Naive thymus-derived CD4-positive, alpha-beta T cell (primary cell): ENCODE measurements at places on chromosomes 11 and 22. TPM values are rescaled to one million over a fixed set of nuclear protein-coding genes. Genes with fewer than 3 reads are reported as not detected.

GRCh38 chr22:41003066-41003465 is 51.9 kb downstream of the RBX1 start:
- no peak for DNase-seq

DNA sequence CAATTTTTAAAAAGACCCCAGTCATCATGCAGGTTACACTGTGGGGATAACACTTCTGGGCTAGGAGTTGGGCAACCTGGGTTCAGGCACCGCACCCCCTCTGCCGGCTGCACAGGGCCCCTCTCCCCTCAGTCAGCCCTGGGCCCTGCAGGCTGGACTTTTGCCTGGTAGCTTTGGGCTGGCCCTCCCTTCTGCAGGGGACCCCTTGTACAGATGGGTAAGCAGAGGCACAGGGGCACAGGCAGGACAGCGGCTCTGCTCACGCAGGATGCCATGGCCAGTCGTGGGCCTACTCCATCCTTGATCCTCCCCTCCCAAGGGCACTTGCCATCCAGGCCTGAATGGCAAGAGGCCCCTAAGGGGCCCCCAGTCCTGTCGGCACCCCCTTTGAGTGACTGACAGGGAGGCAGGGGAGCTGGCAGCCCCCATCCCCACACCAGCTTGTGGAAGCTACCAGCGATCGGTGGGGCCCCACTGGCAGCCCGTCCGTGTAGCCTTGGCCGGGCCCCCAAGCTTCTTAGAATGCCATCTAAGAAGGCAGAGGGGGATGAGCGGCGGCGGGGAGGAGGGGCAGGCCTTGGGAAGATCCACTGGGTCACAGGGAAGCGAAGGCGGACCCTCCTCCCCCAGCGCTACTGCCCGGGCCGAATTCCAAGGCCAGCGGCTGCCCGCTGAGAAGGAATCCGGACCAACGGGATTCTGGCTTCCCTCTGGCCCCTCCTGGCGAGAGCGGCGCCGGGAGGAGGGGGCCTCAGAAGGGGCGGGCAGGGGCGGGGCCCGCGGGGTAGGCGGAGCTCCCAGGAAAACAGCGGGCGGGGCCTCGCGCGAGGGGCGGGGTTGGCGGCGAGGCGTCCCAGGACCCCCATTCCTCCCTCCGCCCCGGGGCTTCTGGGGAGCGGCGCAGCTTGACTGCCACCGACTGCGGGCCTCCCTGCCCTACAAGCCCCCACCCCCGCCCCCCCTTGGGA is 6.8 kb upstream of the CHKA start:
- no peak for DNase-seq

GRCh38 chr11:108242422-108242821 is 19.6 kb downstream of the ATM start:
- no peak for DNase-seq

GRCh38 chr11:130209954-130210854 is 50.6 kb downstream of the ST14 start:
- DNase-seq = no peak

- no peak for DNase-seq
These were observed 10.4 kb upstream of the CELSR1 start for GRCh38 chr22:46547883-46548244.

DNA sequence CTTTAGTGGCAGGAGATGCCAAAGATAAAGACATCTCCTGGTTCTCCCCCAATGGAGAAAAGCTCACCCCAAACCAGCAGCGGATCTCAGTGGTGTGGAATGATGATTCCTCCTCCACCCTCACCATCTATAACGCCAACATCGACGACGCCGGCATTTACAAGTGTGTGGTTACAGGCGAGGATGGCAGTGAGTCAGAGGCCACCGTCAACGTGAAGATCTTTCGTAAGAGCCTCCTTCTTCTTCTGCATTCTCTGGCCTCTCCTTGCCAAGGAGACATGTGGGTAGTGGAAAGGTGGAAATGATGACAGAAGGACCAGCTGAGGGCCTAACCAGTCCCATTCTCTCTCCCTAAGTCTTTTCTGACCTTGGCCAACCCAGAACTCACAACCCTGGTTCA is 110.1 kb upstream of the TTC12 start:
- DNase-seq = no peak

DNA sequence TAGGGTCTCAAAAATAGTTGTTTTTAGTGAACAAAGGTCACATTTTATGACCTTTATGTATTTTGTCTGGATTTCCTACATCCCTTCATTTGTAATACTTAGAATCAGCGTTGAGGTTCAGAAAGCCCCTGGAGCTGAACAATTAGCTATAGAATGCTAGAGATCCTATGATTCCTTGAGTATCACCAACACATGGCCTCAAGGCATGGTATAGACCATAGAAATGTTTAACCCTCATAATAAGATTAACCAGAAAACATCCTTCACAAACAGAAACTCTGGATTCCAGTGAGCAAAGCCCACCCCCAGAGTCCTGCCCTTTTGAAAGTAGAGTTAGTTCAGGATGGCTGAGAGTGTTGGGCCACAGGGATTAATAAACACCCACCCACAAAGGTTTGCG is 77.3 kb downstream of the CYB5R2 start:
- DNase-seq = no peak

GRCh38 chr22:26267856-26268255 is 98.6 kb downstream of the SEZ6L start:
- DNase-seq = no peak

GRCh38 chr22:43835736-43836135 is 23.6 kb upstream of the EFCAB6 start:
- no peak for DNase-seq

DNA sequence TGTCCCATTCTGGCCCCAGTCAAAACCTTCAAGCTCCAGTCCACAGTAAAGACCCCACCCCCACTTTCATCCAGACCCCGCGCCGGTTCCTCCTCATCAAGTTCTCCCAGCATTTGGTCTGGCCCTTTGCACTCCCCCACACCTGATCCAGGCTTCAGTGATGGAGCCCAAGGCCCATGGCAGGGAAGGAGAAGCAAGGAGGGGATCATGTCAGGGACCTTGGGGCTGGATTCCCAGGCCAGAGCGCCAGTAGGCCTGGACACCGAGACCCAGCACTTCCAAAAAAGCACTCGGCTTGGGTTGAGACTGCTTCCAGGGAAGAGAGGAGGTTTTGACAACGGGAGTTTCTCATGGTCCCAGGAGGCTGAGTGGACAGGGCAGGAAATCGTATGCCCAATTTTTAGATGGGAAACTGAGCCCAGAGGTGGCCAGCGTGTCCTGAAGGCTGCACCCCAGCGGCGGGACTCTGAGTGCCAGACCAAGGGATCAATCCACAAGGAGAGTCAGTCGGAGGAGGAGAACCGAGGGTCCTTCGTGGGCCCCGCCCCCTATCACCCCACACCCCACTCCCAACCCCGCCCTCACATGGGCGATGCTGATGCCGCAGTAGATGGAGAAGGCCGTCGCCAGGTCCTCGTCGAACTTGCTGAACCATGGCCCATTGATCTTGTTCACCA is 90.5 kb downstream of the PDE2A start:
- no peak for DNase-seq

DNA sequence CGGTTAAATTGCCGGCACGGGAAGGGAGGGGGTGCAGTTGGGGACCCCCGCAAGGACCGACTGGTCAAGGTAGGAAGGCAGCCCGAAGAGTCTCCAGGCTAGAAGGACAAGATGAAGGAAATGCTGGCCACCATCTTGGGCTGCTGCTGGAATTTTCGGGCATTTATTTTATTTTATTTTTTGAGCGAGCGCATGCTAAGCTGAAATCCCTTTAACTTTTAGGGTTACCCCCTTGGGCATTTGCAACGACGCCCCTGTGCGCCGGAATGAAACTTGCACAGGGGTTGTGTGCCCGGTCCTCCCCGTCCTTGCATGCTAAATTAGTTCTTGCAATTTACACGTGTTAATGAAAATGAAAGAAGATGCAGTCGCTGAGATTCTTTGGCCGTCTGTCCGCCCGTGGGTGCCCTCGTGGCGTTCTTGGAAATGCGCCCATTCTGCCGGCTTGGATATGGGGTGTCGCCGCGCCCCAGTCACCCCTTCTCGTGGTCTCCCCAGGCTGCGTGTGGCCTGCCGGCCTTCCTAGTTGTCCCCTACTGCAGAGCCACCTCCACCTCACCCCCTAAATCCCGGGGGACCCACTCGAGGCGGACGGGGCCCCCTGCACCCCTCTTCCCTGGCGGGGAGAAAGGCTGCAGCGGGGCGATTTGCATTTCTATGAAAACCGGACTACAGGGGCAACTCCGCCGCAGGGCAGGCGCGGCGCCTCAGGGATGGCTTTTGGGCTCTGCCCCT is 529 bp upstream of the CCND1 start:
- no peak for DNase-seq

DNA sequence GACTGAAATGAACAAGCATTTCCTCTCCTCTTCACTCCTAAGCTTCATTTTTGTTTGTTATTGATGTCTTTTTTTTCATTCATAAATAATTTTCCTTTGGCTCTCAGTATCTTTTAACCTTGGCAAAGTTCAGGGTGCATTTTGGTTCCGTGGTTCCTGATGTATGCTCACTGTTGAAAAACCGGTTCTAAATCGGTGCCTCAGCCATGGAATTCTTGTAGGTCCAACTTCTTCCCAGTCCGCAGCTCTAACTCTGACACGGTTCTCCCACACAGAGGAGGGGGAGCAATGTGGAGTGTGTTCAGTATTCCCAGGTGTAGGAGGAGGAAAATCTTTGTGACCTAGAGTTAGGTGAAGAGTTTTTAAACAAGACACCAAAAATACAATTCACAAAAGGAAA is 12.6 kb upstream of the MS4A15 start:
- no peak for DNase-seq

GRCh38 chr11:86596861-86597586 is 75.4 kb downstream of the ME3 start:
- DNase-seq = no peak

GRCh38 chr11:124674571-124674970 is 867 bp downstream of the SPA17 start:
- DNase-seq = no peak

The ATXN10 gene
- 73.1 TPM for total RNA-seq

The EHF gene
- total RNA-seq = not detected

The OR52N4 gene
- total RNA-seq = 2.4 TPM

The MRE11 gene
- total RNA-seq = 19.0 TPM

The CD3D gene
- total RNA-seq = 394 TPM

The C11orf87 gene
- total RNA-seq = not detected

The SOX6 gene
- not detected for total RNA-seq
